ENCODE measurements at places on chromosomes 2 and 18. TPM values are rescaled to one million over a fixed set of nuclear protein-coding genes. Genes with fewer than 3 reads are reported as not detected.
A peak's percentile ranks its signal among the peaks of the same experiment; 100 is the strongest.

The TEKT4 gene
- total RNA-seq, result not detected

The RTP5 gene
- total RNA-seq, result 0.12 TPM

The CD207 gene
- total RNA-seq, result 0.23 TPM

The ANO7 gene
- total RNA-seq, result 0.16 TPM

The ACTG2 gene
- total RNA-seq, result not detected

The AOX1 gene
- total RNA-seq, result not detected

The TRPM8 gene
- not detected for total RNA-seq

The RAX gene
- total RNA-seq, result not detected

The SCN7A gene
- total RNA-seq, result not detected

The DSC2 gene
- 0.05 TPM for total RNA-seq

The FAM110C gene
- total RNA-seq, result 0.26 TPM

DNA sequence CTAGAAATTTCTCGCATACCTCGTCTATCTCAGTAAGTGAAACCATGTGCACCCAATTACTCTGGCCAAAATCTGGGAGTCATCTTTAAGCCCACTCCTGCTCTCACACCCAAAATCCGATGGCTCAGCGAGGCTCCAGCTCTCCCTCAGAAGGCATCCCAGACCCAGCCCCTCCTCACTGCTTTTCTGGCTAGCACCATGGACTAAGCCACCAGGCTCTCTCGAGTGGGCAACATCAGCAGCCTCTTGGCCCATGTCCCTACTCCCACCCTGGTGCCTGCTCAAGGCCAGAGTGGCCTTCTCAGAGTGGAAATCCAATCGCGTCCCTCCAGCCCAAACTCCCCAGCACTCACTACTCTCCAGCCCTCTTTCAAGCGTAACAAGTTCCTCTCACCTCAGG, 27.2 kb downstream of the TNS1 start:
- H3K36me3 ChIP-seq, result peaks cover 2% of the 10 kb centered on the region
- no peak overlapping the region for H3K4me3 ChIP-seq
- no peak overlapping the region for H3K27ac ChIP-seq
- no peak for DNase-seq
- H3K27me3 ChIP-seq, result peaks cover 38% of the 10 kb centered on the region
- H3K4me1 ChIP-seq, result no peaks in the 10 kb centered on the region

DNA sequence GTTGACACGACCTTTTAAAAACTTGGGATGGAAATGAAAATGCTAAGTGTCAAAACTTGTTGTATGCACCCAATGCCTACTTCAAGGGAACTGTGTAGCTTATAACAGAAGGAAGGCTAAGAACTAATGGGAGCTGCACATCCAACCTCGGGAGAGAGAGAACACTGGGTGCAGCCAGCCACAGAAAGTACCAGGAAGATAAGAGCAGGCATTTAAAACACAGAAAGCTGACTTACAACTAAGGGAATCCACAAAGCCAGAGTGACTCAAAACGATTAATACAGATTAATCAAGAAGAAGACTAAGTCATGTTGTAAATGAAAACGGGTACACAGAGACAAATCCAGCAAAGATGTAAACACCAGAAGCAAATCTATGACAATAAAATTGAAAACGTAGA, 113.4 kb downstream of the HDAC4 start:
- peaks cover 46% of the 10 kb centered on the region for H3K4me1 ChIP-seq
- no peaks in the 10 kb centered on the region for H3K36me3 ChIP-seq
- H3K27me3 ChIP-seq, result no peaks in the 10 kb centered on the region
- DNase-seq, result no peak
- H3K27ac ChIP-seq, result peak overlapping the region; percentile 98

DNA sequence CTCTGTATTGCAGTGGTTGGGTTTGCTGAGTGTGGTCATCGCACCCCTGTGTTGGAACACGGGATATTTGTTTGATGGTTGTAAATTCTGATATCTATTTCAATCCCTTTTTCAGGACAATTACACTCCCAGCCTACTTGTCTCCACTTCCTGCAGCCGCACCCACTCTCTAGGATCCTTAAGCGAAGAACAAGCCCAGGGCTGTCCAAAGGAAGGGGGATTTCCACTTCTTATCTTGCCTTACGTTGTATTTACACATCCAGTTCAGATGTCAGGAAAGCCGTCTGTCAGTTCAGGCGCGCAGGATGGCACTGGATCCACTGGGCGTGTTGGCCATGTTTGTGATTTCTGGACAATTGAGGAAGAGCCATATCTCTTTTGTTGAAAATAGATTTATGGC, 834.5 kb upstream of the SALL3 start:
- H3K36me3 ChIP-seq, result no peaks in the 10 kb centered on the region
- H3K4me3 ChIP-seq, result no peak overlapping the region
- no peaks in the 10 kb centered on the region for H3K4me1 ChIP-seq
- no peak for DNase-seq

DNA sequence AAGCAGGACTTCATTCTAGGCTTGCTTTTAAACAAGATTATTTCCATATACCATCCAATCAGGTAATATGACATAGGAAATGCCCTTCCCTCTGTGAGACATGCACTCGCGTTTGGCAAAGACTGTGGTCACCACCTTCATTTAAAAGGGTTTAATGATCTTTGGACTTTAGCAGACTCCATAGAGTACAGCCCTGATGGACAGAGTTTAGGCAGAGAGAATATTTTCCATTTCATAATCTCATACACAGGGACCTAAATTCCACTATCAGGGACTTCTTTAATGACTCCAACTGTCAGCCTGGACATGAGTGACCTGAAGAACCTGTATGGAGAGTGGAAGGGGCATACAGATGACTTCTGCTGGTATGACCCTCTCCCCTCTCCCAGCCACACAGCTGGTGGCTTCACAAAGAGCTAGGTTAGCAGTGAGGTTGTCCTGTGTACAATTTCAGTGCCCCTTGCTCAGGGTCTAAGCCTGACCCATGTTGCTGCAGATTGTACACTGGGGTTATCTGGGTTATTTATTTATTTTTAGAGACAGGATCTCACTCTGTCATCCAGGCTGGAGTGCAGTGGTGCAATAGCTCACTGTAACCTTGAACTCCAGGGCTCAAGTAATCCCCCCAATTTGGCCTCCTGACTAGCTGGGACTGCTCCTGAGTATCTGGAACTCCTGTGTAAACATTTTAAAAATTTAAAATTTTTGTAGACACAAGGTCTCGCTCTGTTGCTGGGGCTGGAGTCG, 59.2 kb downstream of the PTPRM start:
- no peak for DNase-seq
- no peaks in the 10 kb centered on the region for H3K4me1 ChIP-seq
- H3K27ac ChIP-seq, result no peak overlapping the region
- no peaks in the 10 kb centered on the region for H3K27me3 ChIP-seq

DNA sequence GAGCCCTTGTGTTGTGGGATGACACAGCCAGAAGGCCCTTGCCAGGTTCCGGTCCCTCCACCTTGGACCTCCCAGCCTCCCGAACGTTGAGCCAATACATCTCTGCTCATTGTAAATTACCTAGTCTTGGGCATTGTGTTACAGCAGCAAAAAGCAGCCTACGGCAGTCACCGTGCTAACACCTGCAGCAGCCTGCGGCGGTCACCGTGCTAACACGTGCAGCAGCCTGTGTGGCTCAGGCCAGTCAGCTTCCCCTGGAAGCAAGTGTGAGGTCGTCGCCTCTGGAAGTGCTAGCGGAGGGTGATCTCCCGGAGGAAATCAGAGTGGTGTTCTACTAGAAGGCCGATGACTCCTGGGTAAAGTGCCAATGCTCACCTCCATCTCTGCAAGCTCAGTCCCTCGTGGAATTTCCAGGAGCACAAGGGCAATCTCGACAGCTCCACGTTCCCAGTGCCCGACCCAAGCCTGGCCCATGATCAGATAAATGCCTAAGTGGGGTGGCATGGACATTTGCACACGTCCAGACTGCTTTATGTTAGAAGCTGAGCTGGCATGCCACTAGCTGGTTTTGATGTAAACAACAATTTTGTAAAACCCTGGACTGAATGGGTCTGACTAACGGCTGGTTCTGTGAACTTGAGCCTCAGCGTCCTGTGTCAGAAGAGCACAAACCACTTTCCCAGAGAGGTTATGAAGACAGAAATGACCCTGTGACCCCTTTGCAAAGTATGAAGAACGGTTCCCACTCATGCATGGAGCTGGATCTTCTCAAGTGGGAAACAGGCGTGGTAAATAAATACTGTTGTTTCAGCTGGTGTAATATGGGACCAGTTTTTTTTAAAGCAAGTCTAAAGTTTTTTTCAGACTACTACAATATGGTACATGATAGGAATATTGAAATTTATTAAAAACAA, 11.4 kb upstream of the CNDP1 start:
- H3K27ac ChIP-seq, result no peak overlapping the region
- H3K27me3 ChIP-seq, result no peaks in the 10 kb centered on the region
- H3K36me3 ChIP-seq, result peaks cover 3% of the 10 kb centered on the region
- no peaks in the 10 kb centered on the region for H3K4me1 ChIP-seq
- H3K4me3 ChIP-seq, result no peak overlapping the region

- no peaks in the 10 kb centered on the region for H3K36me3 ChIP-seq
- H3K27ac ChIP-seq, result no peak overlapping the region
- peaks cover 8% of the 10 kb centered on the region for H3K4me1 ChIP-seq
- H3K27me3 ChIP-seq, result peaks cover 55% of the 10 kb centered on the region
Observed at GRCh38 chr2:178069551-178069950, 3.0 kb downstream of the PDE11A start.

DNA sequence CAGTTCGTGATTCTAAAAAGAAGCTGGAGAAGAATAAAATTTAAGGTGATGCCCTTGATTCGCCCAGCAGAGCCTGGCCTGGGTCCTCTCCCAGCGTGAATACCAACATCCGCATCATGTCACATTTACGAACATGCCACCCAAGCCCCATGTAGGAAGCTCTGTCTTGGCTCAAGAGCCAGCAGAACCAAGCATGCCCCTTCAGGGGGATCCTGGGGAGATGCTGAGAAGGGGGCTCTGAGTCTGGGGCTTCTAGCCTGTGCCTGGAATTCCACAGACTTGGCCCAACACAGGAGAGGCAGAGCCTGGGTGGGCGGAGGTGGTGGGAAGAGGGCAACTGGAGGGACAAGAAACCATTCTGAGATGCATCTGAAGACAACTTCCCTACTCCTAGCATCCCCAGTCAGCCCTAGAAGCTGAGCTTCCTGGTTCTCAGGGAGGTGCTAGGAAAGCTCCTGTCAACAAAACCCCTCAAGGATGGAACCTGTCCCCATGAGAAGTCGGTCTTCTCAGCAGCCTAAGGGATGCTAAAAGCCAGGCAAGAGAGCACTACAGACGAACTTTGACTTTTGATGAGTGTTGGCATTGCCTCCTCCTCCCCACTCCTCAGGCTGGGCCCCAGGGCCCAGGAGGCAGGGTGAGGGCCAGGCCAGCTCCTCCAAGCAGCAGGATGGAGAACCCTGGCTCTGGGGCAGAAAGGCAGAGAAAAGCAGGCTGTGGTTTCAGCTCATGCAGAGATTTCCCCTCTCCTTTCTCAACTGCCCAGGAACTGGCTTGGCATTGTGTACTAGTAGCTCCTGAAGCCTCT, 57.9 kb downstream of the POLR1A start:
- H3K27me3 ChIP-seq, result no peaks in the 10 kb centered on the region
- DNase-seq, result no peak
- no peak overlapping the region for H3K27ac ChIP-seq

DNA sequence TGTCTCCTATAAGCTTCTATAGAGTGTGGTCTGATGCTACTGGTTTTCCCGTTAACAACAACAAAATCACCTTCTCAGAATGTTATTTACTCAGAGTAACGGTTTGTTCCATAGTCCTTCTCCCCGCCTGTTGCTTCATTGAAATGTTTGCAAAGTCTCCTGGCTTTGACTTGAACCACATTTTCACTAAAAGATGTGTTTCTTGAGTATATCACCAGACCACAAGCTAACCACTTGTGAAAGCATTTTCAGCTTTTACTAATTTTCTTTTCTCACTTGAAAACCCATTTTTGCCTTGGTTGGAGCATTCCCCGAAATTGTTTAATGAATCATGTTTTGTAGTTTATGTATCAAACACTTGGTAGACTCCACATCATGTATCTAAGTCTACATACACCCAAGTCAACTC, 121.2 kb downstream of the DPP4 start:
- peaks cover 2% of the 10 kb centered on the region for H3K36me3 ChIP-seq
- H3K4me1 ChIP-seq, result peaks cover 39% of the 10 kb centered on the region
- H3K27ac ChIP-seq, result peak overlapping the region; percentile 93
- H3K27me3 ChIP-seq, result no peaks in the 10 kb centered on the region
- DNase-seq, result no peak

DNA sequence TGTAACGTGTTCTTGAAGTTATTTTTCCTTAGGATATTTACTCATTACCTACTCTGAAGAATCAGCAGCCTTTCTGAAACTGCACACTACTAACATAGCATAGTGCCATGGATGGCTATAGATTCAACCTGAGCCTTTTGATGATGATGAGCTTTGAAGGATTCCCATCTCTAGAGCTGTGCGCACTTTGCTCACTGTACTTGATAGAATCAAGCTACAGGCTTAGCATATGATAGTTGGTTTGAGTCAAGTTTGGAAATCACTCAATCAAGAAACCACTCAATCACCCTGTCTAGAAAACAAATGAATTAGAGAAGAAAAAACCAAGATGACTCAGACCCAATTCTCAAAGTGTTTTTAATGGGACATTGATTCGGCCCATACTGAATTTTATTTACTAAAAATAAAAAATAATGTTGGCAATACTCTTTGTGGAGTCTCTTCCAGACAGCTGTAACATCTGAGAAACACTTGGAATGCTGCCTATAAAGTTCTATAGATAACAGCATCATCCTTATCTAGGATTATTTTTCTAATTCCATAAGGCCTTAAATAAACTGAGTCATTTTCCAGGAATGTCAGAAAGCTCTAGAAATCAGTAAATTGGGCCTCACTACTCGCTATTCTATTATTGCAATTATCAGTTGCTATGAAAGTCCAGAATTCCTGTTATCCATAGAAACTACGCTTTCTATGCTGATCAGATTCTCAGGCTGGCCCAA, 259.0 kb upstream of the ERBB4 start:
- H3K4me1 ChIP-seq, result no peaks in the 10 kb centered on the region
- no peak for DNase-seq
- no peak overlapping the region for H3K4me3 ChIP-seq
- no peak overlapping the region for H3K27ac ChIP-seq
- no peaks in the 10 kb centered on the region for H3K27me3 ChIP-seq
- no peaks in the 10 kb centered on the region for H3K36me3 ChIP-seq

DNA sequence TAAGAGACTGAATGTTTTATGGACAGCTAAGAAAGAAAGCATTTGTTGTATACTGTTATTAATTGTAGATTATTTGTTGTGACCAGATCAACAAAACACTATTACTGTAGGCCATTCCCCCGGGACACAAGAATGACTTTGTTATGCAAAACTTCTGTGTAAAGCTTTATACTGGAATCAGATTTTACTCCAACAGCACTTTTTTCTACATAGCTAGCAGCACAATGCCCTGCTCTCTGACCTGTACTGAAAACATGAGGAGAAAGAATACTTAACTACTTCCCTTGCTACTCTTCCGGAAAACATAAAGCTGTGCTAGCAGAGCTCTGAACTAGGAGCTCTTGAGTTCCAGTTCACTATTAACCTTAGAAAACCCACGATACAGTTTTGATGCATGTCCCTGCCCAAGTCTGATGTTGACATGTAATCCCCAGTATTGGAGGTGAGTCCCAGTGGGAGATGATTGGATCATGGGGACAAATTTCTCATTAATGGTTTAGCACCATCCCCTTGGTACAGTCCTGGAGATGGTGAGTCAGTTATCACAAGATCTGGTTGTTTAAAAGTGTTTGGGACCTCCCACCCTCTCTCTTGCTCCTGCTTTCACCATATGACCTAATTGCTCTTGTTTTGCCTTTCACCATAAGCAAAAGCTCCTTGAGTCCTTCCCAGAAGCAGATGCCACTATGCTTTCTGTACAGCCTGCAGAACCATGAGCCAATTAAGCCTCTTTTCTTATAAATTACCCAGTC, 601.1 kb upstream of the PIK3C3 start:
- DNase-seq, result no peak
- no peaks in the 10 kb centered on the region for H3K4me1 ChIP-seq
- H3K27ac ChIP-seq, result no peak overlapping the region
- no peaks in the 10 kb centered on the region for H3K36me3 ChIP-seq
- no peak overlapping the region for H3K4me3 ChIP-seq
- H3K27me3 ChIP-seq, result no peaks in the 10 kb centered on the region
